Activated T-cell treated with anti-CD3 and anti-CD28 coated beads, Interleukin-2, amount 50 U/mL, for 4 hours (primary cell): ENCODE measurements at places on chromosomes 4 and X. TPM values are rescaled to one million over a fixed set of nuclear protein-coding genes. Genes with fewer than 3 reads are reported as not detected.

DNA sequence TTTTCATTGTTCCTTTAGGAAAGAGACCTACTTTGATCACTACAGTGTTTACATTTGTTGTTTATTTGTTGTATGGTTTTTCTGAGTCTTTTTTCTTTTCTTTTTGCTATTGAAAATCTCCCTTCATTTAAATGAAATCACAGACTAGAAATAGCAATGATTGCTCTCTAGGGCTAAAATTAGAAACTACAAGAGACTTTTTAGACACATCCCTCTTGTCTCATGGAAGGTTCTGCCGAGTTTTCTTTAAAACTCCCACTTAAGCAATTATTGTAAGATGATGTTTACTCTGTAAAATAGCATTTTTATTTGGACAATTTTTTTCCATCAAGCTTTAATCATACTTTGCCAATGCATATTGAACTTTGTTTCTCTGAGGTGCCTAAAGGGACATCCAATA is 136.6 kb downstream of the PALLD start:
- DNase-seq = no peak

- DNase-seq = no peak
Measured at GRCh38 chrX:46849933-46850332, 13.1 kb downstream of the RP2 start.

- no peak for DNase-seq
Measured at GRCh38 chr4:173159791-173160190, 8.8 kb upstream of the GALNT7 start.

DNA sequence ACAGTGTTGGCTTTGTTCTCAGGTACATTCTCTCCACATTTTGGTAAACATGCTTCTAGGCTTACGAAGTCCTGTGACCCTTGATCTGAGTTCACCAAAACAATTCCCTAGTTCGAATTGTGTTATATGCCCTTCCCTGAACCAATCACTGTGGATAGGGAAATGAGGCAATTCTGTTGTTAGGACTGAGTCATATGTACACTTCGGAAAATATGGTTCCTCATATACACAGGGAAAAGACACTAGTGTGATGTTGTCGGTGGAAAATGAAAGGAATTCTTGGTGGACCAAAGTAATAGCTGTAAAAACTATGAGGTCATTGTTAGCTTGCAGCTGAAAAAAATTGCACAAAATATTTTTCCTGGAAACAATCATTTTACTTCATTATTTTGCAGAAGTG is 46.6 kb upstream of the MAGEC2 start:
- no peak for DNase-seq

- DNase-seq = no peak
Measured at GRCh38 chr4:53861856-53862610, 202.4 kb downstream of the CHIC2 start.

- no peak for DNase-seq
Measured at GRCh38 chr4:15262396-15262795, 165.4 kb upstream of the C1QTNF7 start.

DNA sequence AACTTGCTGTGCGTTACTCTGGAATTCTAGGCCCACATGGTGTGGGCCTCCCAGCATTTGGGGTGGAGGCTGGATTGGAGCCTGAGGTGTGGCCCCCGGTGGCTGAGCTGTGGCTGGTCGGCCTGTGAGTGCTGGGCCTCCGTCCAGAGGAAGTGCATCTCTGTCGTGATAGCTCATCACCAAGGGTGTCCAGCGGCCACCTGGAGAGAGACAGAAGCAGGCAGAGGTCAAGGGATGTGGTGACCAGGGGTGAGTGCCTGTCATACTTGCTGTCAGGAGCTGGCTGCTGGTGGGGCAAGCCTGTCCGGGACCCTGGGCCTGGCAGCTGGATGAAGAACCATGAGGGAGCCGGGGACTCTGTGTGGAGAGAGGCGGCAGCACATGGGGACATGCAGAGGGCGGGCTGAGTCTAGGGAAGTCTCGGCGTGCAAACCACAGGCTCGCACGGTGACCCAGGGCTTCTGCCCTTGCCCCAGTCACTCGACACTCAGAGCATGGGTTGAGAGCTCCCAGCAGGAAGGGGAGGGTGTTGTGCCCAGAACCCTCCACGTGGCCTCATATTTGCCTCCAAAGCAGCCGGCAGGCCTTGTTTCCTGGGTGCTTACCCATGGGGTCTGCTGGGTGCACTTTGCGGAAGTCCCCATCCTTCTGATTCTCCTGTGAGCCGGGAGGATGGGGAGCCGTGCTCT is 6.2 kb downstream of the SORCS2 start:
- DNase-seq = no peak

GRCh38 chr4:87947381-87948160 is 27.9 kb upstream of the SPP1 start:
- DNase-seq = no peak

GRCh38 chr4:75679876-75680575 is 6.8 kb upstream of the G3BP2 start:
- no peak for DNase-seq

- no peak for DNase-seq
Measured at GRCh38 chr4:100581337-100581736, 63.5 kb upstream of the EMCN start.

- no peak for DNase-seq
Measured at GRCh38 chrX:115029440-115029839, 12.0 kb upstream of the IL13RA2 start.

DNA sequence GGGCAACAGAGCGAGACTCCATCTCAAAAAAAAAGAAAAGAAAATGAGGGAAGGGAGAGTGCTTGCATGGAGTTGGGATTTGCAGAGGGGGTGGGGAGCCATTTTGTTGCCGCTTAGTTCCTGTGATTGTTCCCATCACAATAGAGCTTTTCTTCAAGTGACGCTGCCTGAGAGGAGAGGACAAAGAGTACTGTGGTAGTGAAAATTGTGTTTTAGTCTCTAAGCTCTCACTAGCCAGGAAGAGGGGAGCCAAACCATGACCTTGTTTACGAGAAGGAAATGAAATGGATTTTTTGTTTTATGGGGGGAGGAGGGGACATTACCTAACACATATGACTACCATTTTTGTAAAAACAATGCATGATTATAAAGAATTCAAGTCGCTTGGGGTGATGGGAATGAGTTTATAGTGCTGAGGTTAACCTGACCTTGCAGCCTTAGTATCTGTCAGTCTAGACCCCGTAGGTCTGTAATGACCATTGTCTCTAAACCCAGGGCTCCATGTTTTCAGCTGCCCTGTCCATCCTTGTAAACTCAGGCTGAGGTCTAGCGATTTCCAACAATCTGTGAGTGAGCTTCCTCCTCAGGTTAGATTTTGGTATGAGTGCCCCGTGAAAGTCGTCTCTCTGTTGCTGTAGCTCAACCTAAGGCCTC is 18.8 kb downstream of the SRD5A3 start:
- DNase-seq = no peak

DNA sequence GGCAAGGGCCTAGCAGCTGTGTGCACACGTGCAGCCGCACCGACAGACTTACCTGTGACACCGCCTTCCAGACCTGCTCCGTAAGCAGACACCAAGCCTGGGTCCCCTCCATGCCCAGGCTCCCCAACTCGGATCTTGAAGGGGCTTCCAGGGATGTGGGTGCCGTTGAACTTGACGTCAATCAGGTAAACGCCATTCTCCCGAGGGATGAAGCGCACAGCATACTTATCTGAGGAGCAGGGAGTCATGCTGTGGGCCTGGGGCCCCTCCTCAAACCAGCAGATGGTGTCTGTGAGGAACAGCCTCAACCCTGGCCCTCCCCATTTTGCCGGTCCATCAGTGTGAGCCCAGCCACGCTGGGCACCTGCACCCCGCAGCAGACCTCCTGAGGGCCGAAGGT is 24.5 kb downstream of the FLNA start:
- no peak for DNase-seq

DNA sequence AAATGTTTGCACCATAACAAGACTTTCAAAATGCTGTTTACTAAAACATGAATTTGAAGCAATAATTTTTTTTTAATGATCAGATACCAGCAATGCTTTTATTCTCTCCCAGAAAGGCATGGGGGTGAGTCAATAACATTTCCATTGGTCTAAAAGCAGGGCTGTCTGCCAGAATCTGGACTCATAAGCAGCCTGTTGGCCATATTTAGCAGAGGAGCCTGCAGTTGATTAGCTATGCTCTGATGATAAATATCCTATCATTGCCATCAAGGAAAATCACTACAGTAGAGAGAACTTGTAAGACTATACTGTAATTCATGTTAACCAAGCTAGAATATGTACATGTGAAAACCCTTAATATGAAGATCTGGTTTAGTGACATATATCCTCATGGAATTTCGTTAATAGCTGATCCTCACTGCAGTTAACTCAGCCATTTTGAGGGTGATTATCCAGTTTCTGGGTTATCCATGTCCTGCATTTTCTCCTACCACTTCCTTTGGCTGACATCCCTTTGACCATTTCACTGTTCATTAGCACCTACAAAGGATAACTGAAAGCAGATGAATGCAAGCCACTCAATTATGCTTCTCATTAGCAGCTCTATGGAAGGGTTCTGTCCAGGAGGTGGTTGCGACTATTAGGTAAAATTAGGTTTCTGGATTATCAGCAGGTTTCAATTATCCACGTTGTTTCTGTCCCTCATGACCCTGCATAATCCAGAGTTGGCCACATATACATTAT is 72.9 kb upstream of the DIAPH2 start:
- no peak for DNase-seq

- DNase-seq = no peak
Measured at GRCh38 chr4:107719207-107719921, 670 bp downstream of the PAPSS1 start.

GRCh38 chr4:13528821-13529127 is 15.5 kb downstream of the NKX3-2 start:
- no peak for DNase-seq

- DNase-seq = no peak
Measured at GRCh38 chrX:133544115-133544514, 128.8 kb upstream of the GPC4 start.

- no peak for DNase-seq
Measured at GRCh38 chr4:109440948-109441347, 7.3 kb downstream of the SEC24B start.

DNA sequence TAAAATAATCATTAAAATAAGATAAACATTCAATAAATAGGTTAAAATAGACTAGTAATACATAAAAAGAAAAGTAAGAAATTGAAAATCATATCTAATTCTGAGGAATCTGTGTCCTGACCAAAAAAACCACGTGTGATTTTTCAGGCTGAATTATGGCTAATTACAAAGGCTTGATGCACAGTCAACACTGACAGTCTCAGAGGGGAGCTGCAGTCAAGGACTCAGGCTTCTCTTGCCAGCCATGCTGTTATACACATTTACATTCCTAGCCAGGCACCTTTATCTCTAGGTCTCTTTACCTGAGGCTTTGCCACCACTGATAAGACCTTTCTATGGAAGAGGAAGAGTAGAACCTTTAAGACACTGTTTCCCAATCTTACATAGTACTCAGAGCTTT is 1737.7 kb upstream of the PCDH10 start:
- DNase-seq = no peak

GRCh38 chr4:172830295-172830764 is 338.3 kb upstream of the GALNT7 start:
- DNase-seq = no peak

GRCh38 chr4:152935631-152936445 is at the start of gene FHDC1:
TSS of gene FHDC1 (plus strand) at chr4:152936323. CDS start at chr4:152943058, 6,735 bp downstream.
- DNase-seq = no peak

- DNase-seq = no peak
Measured at GRCh38 chrX:103704863-103705262, 5.8 kb upstream of the TMEM31 start.

GRCh38 chr4:161991811-161992210 is 172.0 kb downstream of the FSTL5 start:
- DNase-seq = no peak

GRCh38 chrX:35150642-35151239 is 208.1 kb downstream of the FAM47B start:
- DNase-seq = no peak

DNA sequence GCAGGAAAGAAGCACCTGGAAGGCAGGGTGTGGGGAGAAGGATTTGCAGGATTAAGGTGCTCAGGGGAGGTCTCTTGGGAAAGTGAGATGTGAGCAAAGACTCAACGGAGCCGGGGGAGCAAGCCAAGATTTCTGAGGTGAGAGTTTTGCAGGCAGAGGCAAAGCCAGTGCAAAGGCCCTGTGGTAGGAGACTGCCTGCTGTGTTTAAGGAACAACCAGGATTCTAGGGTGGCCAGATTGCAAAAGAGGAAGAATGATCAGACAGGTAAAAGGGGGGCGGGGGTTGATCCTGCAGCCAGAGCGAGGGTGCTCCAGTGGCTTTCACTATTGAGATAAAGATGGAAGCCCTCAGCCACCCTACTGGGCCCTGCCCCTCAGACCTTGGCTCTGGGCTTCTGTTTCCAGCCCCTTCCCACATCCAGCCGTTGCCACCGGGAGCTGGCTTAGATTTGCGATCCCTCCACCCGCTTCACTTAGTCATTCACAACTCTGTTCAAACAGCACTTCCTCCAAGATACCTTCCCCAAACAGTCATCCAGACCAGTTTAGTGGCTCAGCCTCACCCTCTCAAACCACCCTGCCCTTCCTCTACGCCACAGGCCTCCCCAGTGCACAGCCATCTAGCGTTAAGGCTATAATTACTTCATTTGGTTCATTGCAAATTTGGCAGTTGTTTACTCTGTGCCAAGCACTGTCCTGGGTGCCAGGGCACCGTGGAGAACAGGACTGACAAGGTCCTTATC is 23.3 kb upstream of the BCOR start:
- no peak for DNase-seq

- DNase-seq = no peak
Measured at GRCh38 chr4:47590325-47590724, 105.2 kb downstream of the ATP10D start.

- no peak for DNase-seq
Measured at GRCh38 chrX:24268786-24269185, 45.1 kb downstream of the SUPT20HL2 start.

Gene NXF2B
- not detected for total RNA-seq

Gene STATH
- total RNA-seq = not detected

Gene ZNF41
- total RNA-seq = 10.0 TPM

Gene RHOH
- total RNA-seq = 170 TPM

Gene ARHGEF38
- total RNA-seq = not detected

Gene FMR1NB
- total RNA-seq = not detected

Gene UNC5C
- not detected for total RNA-seq

Gene LRIT3
- 0.19 TPM for total RNA-seq

Gene UGT2B7
- total RNA-seq = 0.18 TPM

Gene DRP2
- 0.66 TPM for total RNA-seq

Gene SPANXN5
- total RNA-seq = not detected

Gene NHSL2
- total RNA-seq = 0.30 TPM

Gene ARHGAP10
- 5.3 TPM for total RNA-seq
